NCI-H1417 (cell line): ENCODE measurements at places on chromosomes 1 and 21.
A peak's percentile ranks its signal among the peaks of the same experiment; 100 is the strongest.

GRCh38 chr1:51070640-51071039, 31.4 kb upstream of the C1orf185 start:
- no peak for DNase-seq

DNA sequence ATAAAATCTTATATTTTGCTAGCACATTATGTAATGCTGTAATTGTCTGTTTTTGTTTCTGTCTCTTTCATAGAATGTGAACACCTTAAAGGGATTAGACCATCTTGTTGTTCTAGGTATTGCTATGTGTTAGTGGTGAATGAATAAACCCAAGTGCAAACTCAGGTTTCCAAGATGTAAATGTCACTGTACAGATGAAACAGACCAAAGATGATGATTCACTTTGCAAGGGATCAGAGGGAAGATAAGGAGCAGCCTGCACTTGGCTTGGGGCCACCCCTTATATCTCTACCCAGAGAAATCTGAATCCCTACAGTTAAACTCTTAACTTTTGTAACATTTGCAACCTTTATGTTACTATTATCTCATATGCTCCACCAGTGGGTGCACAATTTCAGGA, 25.4 kb downstream of the UROD start:
- no peak for DNase-seq

- DNase-seq = no peak
These were observed 1119.5 kb downstream of the PLA2G4A start for GRCh38 chr1:187948170-187948794.

- no peak for DNase-seq
These were observed 49.9 kb downstream of the DISC1 start for GRCh38 chr1:231676487-231676886.

DNA sequence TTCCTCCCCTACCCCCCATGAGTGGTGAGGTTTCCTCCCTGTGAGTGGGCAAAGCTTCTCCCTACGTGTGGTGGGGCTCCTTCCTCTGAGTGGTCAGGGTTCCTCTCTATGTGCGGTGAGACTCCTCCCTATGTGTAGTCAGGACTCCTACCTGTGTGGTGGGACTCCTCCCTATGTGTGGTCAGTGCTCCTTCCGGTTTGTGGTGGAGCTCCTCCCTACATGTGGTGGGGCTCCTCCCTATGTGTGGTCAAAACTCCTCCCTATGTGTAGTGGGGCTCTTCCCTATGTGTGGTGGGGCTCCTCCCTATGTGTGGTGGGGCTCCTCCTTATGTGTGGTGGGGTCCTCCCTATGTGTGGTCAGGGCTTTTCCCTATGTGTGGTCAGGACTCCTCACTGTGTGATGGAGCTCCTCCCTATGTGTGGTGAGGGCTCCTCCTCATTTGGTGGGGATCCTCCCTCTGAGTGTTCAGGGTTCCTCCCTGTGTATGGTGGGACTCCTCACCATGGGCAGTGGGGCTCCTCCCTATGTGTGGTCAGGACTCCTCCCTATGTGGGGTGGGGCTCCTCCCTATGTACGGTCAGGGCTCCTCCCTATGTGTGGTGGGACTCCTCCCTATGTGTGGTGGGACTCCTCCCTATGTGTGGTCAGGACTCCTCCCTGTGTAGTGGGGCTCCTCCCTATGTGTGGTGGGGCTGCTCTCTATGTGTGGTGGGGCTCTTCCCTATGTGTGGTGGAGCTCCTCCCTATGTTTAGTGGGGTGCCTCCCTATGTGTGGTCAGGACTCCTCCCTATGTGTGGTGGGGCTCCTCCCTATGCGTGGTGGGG, 29.1 kb downstream of the PRSS38 start:
- DNase-seq = no peak

DNA sequence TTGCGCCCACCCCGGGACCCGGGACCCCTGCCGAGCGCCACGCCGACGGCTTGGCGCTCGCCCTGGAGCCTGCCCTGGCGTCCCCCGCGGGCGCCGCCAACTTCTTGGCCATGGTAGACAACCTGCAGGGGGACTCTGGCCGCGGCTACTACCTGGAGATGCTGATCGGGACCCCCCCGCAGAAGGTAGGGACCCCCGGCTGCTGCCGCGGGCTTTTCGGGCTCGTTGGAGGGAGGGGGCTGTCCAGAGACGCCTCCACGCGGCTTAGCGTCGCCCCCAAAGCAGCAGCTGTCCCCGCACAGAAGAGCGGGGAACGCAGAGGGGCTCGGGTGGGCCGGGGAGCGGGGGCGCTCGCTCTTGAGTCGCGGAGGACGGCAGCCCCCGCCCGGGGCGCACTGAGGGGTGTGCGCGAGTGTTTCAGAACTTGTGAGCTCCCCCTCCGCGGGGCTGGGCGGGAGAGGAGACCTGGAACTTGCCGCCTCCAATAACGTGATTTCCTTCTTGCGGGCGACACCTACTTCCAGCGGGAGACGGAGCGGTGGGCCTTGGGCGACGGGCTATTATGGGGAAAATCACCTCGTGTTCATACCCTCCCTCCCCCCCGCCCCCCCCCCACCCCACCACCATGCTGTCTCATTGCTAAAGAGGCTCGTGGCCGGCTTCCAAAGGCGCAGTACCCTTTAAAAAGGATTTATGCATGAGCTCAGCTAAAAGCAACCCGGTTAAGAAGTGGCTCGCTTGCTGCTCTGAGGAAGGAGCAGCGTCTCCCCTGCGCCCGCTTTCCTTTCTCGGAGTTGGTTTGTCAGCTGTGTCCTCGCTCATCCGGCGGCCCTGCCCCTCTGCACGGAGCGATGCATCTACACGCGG, 664 bp downstream of the BACE2 start:
- DNase-seq = peak; percentile 67

DNA sequence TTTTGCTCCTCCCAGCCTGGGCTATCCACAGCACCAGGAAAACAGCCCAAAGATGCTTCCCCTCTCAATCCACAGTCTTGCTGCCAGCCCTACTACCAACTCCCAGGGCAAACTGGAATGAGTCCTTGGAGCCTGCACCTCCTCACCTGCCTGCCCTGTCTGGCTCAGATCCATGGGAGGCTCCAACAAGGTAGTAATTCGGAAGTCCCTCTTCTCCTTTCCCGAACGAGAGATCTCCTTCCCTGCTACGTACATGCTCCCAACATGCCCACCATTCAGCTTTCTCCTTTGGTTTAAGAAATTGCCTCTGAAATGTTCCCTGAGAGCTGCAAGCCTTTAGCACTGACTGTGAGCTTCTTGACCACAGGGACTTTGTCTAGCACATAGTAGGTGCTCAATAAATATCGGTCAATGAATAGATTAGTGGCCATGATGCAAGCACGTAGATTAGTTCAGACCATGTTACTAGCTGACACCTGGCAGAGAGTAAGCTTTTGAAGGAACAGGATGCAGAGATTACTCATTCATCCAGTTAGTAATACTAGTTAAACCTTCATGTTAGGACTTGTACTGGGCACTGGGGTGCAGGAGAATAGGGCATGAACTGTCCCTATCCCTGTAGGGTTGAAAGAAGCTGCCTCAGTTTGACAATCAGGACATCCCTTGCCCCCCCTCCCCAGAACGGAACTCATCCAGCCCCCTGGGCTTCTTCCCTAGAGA, 80.1 kb downstream of the DISP3 start:
- no peak for DNase-seq

GRCh38 chr1:84083307-84083706, 60.8 kb upstream of the PRKACB start:
- peak; percentile 66 for DNase-seq

DNA sequence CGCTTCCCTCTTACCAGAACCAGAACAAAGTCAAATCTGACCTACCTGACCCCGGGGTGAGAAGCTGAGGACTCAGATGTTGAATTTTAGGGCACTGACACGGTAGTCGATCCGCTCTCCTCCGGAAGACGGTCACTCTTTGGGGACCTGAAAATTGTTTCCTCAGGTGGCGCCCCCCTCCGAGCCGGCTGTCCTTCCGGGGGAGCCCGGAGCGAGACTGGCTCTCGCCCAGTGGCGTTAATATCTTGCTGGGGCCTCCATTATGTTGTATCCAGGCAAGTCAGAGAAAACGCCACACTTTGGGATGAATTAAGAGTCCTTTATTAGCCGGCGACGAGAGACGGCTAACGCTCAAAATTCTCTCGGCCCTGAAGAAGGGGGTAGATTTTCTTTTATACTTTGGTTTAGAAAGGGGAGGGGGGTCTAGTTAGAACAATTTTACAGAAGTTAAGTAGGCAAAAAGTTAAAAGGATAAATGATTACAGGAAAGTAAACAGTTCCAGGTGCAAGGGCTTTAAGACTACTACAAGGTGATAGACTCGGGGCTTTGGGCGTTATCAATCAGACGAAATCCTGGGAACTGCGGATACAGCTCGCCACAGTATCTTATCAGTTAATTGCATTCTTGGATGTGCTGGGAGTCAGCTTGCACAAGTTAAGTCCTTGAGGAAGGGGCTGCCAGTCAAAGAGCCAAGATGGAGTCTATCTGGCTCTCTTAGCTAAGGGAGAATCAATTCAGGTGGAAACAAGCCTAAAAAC, 269.5 kb downstream of the DSCAM start:
- no peak for DNase-seq

- DNase-seq = no peak
These were observed 54.2 kb downstream of the CD58 start for GRCh38 chr1:116516631-116517030.

DNA sequence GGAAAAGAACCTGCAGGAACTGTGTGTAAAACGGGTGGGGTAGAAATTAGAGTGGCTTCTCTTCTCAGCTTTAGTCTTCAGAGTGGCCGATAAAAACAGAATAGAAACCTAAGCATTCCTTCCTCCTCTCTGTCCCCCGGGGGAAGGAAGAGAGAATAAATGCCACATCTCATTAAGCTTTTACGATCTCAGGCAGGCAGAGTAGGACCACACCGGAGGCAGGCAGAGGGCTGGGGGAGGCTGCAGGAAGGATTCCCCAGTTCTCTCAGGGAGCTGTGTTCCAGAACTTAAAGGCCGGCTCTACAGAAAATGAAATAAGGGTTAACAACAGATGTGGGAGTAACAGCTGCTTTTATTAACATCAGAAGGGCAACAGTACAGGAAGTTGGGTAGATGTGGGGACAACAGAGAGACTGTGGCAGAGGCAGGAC, 24.5 kb upstream of the MEF2D start:
- no peak for DNase-seq

- no peak for DNase-seq
These were observed 12.2 kb upstream of the S100A7A start for GRCh38 chr1:153404086-153404635.

DNA sequence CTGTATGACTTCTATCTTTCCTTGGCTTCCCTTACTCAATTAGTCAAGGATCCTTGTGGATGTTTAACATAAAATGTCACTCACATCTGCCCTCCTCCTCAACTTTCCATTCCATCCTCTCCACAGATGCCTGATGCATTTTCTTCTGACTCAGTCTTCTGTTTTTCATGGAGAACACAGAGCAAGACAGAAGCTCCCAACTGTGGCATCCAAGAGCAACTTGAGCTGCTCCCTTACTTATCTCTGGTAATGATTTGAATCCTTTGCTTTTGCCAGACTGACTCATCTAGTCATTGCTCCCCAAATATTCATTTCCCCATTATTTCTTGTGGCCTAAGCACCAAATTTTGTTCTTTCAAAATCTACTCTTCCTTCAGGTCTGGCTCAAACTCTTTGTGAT, 120.6 kb downstream of the LYPLAL1 start:
- DNase-seq = no peak

GRCh38 chr1:208433086-208433485, 188.9 kb upstream of the PLXNA2 start:
- DNase-seq = no peak

DNA sequence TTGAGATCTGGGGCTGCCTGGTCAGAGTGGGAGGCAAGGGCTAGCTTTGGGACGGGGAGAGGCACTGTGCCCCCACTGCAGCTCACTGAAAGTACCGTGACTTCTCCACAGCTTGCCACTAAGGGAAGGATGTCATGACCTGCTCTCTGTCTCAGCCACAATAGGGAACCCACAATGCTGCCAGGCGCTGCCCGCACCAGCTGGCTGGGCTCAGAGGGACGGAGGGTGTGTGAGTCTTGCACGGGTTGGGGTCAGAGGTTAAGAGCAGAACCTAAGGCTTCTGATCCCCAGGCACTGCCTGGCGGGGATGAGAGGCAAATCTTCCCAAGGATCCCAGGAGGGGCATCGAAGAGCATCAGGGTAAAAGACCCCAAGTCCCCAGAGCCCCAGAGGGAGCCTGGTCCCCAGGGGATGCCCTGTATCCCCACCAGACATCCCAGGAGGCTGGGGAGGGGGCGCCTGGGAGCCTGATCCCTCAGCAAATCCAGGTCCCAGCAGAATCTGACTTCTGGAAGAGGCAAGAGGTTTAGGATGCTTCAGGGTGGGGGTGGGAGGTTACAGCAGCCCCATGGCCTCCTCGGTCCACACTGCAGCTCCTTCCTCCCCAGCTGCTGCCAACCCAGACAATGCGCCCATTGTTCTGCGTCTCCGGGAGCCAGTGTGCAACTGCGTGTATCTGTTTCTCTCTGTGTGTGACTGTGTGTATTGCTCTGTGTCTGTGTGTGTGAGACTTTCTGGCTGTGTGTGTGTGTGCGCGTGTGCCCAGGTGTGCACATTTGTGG, 2.0 kb upstream of the MARCKSL1 start:
- DNase-seq = no peak

- DNase-seq = no peak
These were observed 89.2 kb upstream of the GRIK3 start for GRCh38 chr1:37123276-37124115.

GRCh38 chr1:11078631-11079030, 18.8 kb upstream of the SRM start:
- no peak for DNase-seq

- DNase-seq = no peak
These were observed 55.2 kb upstream of the NADK start for GRCh38 chr1:1833456-1833855.

- DNase-seq = peak; percentile 83
These were observed 123.3 kb upstream of the GADD45A start for GRCh38 chr1:67561704-67562113.

GRCh38 chr1:20087668-20088067, 17.7 kb downstream of the PLA2G5 start:
- DNase-seq = no peak

DNA sequence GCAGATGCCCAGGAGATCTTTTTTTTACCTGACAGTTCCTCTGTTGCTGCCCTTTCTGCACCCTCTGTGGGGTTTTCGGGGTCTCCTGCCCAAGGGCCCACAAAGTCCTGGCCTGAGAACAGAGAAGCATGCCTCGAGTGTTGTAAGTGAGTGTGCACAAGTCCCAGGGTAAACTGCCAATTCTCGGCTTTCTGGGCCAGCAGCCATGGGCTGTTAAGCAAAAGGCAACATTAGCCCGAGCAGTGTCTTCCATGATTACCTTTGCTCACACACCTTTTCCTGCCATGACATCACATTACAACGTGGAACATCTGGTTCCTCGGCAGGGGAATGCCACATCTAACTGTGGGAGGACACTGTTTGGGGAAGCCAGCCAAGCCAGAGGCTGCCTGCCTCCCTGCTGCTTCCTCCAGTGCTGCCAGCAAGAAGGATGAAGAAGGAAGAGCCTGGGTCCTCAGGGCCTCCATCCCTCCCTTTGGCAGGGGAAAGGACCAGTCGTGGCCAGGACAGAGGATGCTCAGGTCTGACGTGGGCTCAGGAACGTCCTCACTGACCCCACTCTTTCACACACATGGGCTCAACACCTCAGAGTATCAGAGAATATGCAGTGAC, 485.9 kb downstream of the OMA1 start:
- no peak for DNase-seq
